ENCODE measurements at places on chromosomes 1 and 21.

DNA sequence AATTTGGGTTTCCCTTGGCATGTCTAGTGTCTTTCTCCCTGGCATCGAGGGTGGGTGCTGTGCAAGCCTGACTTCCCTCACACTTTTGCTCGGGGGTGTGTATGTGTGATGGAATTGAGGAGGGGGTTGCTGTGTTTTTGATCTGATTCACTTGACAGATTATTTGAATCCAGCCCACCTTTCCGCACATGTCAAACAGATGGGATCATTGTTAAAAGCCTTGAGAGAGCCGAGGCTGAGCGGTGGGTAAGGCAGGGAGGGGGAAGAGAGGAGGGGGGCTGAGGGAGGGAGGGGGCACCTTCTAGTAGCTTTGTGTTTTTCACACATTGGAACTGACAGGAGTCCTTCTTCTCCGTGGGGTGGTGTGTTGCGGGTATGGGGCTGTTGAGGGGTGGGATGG lies 90.0 kb downstream of the PAPPA2 start:
- no peak for DNase-seq

DNA sequence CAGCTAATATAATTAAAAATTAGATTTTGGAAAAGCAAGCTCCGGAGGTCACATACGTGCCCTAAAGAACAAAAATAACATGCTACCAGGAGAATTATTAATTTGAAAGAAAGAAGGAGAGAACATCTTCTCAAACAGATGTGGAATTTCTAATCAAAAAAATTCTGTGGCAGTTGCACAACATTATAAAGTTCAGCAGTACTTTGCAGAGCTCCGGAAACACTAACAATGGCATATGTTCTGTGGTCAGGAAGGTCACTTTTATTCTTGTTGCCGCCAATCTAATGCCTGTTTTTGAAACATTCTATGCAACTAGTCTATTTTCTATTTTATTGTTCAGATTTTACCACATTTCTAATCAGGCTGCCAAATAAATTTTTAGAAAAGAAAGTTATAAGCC lies 186.8 kb downstream of the SMYD3 start:
- DNase-seq: no peak

GRCh38 chr21:46412521-46413364 lies 45.9 kb upstream of the DIP2A start:
- no peak for DNase-seq

- peak; percentile 88 for DNase-seq
These were observed 2.2 kb downstream of the NEK7 start for GRCh38 chr1:198158735-198159589.

- no peak for DNase-seq
These were observed 19.9 kb downstream of the OR2L13 start for GRCh38 chr1:248114890-248115289.

- DNase-seq: peak; percentile 48
These were observed 16.5 kb upstream of the KLHDC8A start for GRCh38 chr1:205373022-205373797.

DNA sequence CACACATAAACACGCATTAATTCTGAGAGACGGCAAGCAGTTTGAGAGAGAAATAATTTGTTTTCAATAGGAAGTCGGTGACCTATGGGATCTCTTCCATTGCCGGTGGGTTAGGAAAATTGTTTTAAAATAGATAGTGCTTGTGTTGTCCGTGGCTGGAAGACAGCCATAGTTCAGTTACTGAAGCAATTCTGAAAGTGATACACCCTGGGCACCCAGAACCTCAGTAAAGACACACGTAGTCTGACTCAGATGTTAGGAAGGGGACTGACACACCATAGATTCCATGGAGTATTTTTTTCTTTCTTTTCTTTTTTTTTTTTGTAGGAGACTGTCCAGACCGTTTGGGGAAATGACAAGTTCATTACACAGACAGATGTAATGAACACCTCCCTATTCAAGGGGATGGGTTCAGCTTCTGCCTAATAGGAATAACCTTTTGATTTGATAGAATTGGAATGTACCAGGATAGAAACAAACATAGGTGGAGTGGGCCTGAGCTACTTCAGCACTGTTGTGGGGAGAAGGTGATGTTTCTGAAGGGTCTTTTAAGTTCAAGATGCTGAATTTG lies 1.6 kb downstream of the C1orf21 start:
- DNase-seq: peak; percentile 83

- DNase-seq: peak; percentile 15
These were observed 93.7 kb downstream of the TTC3 start for GRCh38 chr21:37166733-37167132.

GRCh38 chr1:164709126-164709525 lies 150.1 kb downstream of the PBX1 start:
- no peak for DNase-seq

- no peak for DNase-seq
These were observed 107.5 kb downstream of the TIAM1 start for GRCh38 chr21:31236528-31236927.

GRCh38 chr1:112418099-112418892 lies 22.3 kb downstream of the CTTNBP2NL start:
- DNase-seq: peak; percentile 45

GRCh38 chr1:74908797-74909196 lies 175.8 kb downstream of the TYW3 start:
- DNase-seq: no peak

- DNase-seq: no peak
These were observed 3.2 kb downstream of the GREM2 start for GRCh38 chr1:240608707-240609106.

DNA sequence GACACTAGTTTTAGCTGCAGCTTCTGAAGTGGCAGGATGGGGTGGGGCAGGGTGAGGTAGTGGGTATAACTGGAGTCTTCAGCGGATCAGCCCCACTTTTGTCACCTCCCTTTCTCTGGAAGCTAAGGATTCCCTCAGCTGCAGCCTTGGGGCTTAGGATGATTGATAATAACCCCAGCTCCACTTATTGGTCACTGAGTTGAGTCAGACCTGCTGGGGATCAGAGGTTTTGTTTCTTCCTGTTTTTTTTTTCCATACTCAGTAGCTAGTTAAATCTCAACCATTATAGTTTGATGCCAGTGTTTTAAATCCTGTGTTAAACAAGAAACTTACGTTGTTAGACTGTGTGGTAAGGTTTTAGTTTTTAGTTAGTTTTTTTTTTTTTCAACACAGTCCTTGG lies 57.2 kb downstream of the LAMC1 start:
- DNase-seq: peak; percentile 33

- DNase-seq: no peak
These were observed 16.5 kb upstream of the A3GALT2 start for GRCh38 chr1:33337441-33337840.

- no peak for DNase-seq
These were observed 69.8 kb upstream of the TRABD2B start for GRCh38 chr1:48066936-48067335.

GRCh38 chr1:6358757-6359201 lies 34.8 kb downstream of the ACOT7 start:
- peak; percentile 68 for DNase-seq

DNA sequence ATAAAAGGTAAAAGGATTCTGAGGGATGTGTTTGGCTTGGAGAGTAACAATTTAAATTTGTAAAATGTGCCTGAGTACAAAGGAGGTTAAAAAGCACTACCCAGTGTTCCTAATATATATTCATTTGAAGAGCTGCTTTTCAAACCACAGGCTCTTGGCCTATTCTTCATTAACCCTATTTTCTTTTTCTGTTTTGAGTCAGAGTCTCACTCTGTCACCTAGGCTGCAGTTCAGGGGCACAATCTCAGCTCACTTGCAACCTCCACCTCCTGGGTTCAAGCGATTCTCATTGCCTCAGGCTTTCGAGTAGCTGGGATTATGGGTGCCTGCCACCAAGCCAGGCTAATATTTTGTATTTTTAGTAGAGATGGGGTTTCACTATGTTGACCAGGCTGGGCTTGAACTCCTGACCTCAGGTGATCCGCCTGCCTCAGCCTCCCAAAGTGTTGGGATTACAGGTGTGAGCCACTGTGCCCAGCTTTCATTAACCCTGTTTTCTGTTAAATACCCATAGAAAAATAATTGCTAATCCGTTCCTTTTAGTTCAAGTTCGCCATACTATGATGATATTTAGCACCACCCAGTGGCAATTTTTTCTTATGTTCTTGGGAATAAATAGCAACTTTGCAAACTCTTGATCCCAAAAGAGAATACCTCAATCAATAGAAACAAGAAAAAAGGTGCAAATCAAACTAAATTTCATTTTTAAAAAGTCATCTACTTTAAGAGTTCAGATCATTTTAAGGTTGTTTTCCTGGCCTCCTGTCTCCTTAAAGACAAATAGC lies 30.5 kb downstream of the ZBTB8OS start:
- peak; percentile 65 for DNase-seq

DNA sequence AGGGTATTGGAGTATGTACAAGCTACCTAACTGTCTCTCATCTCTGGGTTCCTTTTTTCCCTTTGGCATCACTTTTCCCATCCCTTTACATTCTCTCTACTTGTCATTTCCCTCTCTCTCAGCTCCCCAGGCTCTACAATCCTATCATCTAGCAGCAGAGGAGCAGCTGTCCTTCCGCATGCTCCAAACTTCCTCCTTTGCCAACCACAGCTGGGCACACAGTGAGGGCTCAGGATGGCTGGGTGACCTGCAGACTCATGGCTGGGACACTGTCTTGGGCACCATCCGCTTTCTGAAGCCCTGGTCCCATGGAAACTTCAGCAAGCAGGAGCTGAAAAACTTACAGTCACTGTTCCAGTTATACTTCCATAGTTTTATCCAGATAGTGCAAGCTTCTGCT lies 561 bp downstream of the CD1E start:
- no peak for DNase-seq

- DNase-seq: peak; percentile 72
These were observed 105.9 kb downstream of the RGL1 start for GRCh38 chr1:183910845-183911244.

Measured in fibroblast of the aortic adventitia (primary cell).